NCI-H1417 treated with DMSO at 0.1 percent for 48 hours (cell line): ENCODE measurements at places on chromosomes 3 and 15.

DNA sequence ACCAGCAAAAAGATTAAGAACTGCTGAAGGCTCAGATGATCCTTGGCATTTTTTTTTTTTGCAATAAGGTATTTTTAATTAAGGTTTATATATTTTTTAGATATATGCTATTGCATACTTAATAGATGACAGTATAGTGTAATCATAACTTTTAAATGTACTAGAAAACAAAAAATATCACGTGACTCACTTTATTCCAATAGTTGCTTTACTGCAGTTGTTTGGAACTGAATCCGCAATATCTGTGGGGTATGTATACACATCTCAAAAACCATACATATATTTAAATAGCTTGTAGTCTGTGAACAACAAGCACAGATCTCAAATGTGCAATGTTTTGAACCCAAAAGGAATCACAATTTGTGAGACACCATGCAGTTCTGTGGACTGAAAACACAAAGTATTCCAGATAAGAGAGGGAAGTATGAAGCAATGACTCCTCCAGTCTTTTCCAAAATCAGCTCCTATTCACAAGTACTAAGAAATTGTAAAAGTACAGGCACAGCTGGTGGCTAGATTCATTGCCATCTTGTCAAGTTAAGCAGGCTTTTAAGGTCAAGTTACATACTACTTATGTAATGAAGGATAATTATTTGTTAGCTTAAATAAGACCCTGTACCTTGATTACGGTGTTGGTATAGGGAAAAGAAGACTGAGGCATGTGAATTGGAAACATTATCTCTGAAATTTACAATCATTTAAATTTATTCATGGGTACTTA lies 331.1 kb downstream of the TBC1D5 start:
- DNase-seq: no peak

DNA sequence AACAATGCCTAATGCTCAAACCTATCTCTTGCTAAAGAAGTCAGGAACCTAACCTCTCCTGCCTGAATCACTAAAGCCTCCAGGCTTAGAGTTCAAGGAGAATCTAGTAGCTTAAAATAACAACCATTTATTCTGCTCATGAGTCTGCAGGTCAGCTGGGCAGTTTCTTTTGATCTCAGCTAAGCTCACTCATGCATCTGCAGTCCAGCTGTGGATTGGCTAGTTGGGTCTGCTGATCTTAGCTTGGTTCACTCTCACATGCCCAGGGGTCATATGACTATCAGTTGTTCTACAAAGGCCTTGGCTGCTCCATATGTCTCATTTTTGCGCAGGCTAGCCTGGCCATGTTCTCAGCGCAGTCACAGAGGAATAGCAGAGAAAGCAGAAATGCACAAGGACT lies 109.2 kb upstream of the STT3B start:
- DNase-seq: no peak

DNA sequence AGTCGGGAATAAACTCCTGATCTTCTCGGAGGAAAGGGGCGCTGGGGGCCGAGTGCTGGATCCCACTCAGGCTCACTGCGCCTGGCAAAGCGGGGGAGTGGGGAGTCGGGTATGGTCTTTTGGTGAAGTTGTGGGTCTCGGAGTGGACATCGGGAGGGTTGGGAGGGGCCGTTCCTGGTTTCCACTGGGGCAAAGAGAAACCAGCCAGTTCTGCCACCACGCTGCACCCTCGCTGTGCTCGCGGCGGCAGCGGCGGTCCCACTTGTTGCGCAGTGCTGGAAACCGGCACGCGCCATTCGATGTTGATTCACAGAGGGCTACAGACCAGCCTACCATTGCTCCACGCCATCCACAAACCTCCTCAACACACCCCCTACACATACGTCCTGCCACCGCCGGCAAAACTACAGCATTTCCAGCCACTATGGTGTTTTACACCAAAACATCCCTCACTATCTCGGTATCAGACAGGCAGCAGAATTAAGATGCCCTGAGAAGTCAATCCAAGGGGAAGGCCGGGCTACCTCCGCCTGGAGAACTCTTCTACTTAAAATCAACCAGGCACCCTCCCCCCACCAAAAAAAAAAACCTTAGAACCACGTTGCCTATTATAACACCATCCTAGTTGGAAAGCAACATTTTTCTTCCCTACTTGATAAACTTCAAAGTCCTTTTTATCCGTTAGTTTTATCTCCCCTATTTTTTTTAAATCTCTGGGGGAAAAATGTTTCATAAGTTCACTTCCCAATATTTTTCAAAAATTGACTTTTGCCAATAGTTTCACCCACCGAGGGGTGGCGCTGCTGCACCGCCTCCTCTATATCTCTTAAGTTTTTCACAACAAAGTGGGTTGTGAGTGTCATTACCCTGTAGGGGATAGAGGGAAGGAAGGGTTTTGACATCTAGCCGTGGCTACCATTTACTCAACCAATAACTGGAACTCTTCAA lies 3.6 kb downstream of the BCL6 start:
- DNase-seq: no peak

DNA sequence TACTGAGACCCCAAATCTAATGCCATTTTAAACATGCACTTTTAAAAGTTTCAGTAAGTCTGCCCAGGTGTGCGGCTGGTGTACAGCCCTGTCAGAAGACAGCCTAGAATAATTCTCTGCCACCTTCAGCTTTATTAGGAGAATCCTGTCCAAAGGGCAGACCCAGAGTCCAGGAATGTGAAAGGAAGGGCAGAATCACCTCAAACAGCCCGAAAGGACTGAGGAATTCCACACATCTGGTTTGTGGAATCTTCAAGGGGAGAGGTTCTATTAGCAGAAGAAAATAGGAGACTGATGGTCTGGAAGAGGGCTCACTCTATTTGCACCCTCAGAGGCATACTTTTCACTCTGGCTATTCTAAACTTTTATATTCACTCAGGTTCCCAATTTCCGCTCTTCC lies 46.6 kb downstream of the TYRO3 start:
- DNase-seq: no peak

- no peak for DNase-seq
These were observed 13.3 kb upstream of the SRPRB start for GRCh38 chr3:133792171-133792763.

- DNase-seq: no peak
These were observed 45.6 kb downstream of the DLEC1 start for GRCh38 chr3:38084334-38085310.

DNA sequence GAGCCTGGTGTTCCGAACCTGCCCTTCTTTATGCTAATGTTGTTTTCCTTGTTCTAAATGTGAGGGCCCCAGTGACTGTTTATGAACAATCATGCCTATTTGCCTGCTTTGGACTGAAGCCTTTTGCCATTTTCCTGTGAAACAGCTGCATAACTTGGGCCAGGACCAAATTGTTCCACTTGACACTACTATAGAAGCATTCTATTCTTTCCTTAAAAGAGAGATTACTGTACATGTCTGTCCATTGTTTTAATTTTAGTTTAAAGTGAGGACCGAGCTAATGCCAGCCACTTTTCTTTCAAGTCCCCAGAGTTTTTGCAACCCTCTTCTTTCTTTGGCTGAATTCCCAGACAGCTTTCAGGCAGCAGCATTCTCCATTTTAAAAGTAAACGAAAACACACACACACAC lies 980.3 kb downstream of the CADM2 start:
- DNase-seq: no peak
